ENCODE measurements at places on chromosomes 4 and X.

DNA sequence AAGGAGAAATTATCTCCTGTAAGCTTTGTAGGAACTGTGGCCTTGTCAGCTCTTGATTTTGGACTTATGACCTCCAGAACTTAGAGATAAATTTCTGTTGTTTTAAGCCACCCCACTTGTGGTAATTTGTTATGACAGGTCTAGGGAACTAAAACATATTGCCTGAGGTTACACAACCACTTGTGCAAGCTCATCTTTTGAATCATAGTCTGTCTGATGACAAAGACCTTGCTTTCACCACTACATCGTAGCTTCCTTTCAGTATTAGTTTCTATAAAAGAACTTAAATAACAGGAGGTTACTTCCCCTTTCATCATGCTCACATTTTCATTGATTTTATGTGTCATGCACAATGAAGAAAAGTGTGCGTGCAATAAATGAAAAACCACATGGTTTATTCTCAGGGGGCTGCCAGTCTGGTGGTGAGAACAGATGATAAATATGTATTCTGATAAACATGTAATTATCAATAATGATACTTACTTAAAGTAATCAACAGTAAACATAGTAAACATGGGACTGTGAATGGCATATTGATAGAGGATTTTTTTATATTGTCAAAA, 690.0 kb upstream of the HS3ST1 start:
- DNase-seq: peak; percentile 19

GRCh38 chr4:184420402-184420801, 53.9 kb downstream of the IRF2 start:
- peak; percentile 17 for DNase-seq

DNA sequence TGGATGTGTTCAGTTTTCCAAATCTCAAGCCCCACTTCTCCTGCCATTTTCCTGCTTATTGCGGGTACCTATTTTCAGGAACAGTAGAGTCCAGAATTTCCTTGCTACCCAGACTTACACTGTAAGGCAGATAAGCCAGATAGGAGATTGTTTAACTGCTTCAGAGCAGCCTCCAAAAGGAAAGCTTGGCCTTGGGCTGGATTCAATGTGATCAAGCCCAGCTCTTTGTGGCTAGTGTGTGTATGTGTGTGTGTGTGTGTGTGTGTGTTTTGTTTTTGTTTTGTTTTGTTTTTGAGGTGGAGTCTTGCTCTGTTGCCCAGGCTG, 34.0 kb downstream of the RNF175 start:
- no peak for DNase-seq

DNA sequence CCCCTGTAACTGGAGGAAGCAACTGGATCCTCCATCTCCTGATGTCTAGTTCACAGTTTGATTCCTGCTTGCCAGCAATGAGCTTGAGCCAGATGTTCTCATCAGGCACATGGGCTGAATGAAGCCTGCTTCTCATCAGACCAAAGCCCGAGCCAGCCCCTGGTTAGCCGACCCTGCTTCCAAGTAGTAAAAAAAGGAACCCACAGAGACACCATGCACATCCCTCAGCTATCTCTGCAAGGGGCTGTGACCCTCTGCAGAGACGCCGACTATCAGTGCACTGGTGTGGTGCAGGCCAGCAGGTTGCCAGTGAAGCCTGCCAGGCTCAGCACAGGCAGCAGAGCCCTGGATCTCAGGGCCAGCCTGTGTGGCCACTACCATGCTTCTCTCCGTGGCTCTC, 2.8 kb downstream of the DCTD start:
- no peak for DNase-seq

DNA sequence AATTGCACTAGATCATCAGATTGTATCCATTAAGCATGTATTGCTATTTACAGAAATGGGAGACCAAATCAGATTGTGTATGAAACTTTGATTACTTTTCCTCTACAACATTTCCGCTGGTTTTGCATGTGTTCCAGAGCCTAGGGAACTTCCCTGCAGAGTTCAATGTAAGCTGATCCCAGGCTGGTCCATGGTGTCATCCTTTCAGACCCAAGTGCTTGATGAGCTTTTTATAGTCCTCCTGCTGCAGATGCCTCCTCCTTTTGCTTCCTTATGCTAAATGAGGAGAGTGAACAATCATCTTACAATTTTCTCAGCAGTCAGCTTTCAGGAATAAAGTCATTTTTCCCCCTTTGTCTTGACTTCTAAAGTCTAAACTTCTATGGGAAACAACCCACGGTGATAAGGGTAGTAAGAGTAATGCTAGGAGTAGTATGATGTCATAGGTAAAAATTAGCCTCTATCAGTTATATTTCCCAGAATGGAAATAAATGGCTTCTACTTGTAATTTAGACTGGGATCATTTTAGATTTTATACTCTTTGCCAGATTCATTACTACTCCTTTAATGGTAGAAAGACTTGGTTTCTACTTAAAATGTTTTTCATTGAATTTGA, 55.1 kb upstream of the SLC4A4 start:
- DNase-seq: no peak

- no peak for DNase-seq
Measured at GRCh38 chr4:2963966-2964471, 648 bp downstream of the GRK4 start.

All from CD4-positive, alpha-beta T cell treated with Interleukin-21 for 1 hour (primary cell).